ENCODE measurements at places on chromosomes 11 and 22.

DNA sequence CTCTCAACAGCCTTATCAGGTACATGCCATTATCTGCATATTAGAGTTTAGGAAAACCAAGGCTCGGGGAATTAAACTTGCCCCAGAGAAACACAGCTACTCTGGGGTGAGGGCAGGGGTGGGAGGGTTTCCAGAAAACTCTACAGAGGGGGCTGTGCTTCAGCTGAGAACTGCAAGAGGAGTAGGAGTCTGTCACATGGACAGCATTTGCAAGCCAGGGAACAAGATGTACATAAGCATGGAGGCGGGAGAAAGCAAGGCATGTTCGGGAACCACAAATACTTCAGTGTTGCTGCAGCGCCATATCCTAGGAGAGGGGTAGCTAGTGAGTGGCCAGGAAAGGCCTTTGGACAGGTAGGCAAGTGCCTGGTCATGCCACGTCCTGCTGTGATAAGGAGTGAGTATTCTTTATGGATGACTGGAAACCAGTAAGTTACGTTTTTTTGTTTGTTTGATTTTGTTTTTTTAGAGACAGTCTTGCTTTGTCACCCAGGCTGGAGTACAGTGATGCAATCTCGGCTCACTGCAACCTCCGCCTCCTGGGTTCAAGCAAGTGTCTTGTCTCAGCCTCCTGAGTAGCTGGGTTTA lies 57.2 kb downstream of the GRAMD1B start:
- DNase-seq: no peak

GRCh38 chr11:18490736-18491485 lies 35.3 kb downstream of the LDHAL6A start:
- DNase-seq: peak; percentile 4

GRCh38 chr22:46338636-46339035 lies 3.1 kb downstream of the TRMU start:
- DNase-seq: no peak

DNA sequence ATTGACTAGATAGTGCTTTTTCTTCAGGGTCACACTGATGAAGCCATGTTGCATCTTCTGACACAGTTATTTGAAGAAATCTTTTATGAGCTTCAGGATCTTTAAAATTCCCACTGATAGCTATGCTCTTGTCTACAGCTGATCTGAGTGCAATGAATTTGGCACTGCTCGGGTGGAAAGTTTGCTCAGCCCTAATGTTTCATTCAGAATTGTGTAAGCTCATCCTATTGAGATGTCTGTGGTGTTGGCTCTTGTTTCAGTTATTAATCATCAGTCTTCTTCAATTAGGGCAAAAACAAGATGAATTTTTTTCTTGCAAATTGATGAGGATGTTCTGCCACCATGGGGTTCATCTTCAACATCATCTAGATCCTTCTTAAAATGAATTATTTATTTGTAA lies 1387.0 kb upstream of the RAG2 start:
- no peak for DNase-seq
